Peyer's patch (tissue), 4 donors: ENCODE measurements at places on chromosomes 16 and 17. TPM values are rescaled to one million over a fixed set of nuclear protein-coding genes. Genes with fewer than 3 reads are reported as not detected.

DNA sequence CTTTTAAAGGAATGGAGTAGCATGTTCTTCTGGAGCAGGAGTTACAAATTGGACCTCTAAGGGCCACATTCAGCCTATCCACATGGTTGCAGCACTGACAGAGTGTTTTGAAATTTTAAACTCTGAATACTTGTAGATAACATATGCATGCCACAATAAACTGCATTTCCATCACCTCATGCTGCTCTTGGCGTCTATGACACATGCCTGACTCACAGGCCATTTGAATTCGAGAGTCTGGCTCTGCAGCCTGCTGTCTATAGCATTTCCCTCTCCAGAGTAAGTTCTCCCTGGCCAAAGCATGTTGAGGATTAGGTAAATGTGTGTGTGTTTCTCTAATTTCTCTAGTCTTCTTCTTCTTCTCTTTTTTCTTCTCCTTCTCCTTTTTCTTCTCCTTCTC lies 28.7 kb upstream of the MYOCD start:
- H3K4me1 ChIP-seq = no peaks in the 10 kb centered on the region
- DNase-seq = no peak
- H3K27ac ChIP-seq = no peak overlapping the region

KRT20 gene
- 978 TPM for total RNA-seq

GRCh38 chr17:31400481-31400950 lies 9.0 kb downstream of the RAB11FIP4 start:
- H3K4me1 ChIP-seq = no peaks in the 10 kb centered on the region
- no peak for DNase-seq
- H3K27me3 ChIP-seq = no peaks in the 10 kb centered on the region
- no peaks in the 10 kb centered on the region for H3K36me3 ChIP-seq
- H3K4me3 ChIP-seq = no peak overlapping the region

GRCh38 chr17:28042721-28043291 lies 329 bp downstream of the NLK start:
- no peaks in the 10 kb centered on the region for H3K36me3 ChIP-seq
- H3K4me3 ChIP-seq = peak overlapping the region; percentile 92
- H3K4me1 ChIP-seq = no peaks in the 10 kb centered on the region
- no peak for DNase-seq
- H3K27ac ChIP-seq = no peak overlapping the region

DNAAF8 gene
- not detected for total RNA-seq

- peak overlapping the region; percentile 32 for H3K27ac ChIP-seq
- H3K4me3 ChIP-seq = no peak overlapping the region
- no peak for DNase-seq
- no peaks in the 10 kb centered on the region for H3K27me3 ChIP-seq
- no peaks in the 10 kb centered on the region for H3K36me3 ChIP-seq
Measured at GRCh38 chr17:82978765-82979349, 100.6 kb upstream of the METRNL start.

- no peaks in the 10 kb centered on the region for H3K4me1 ChIP-seq
- H3K36me3 ChIP-seq = no peaks in the 10 kb centered on the region
- no peak overlapping the region for H3K4me3 ChIP-seq
Measured at GRCh38 chr16:74070237-74070636, 226.4 kb upstream of the PSMD7 start.

MT1A gene
- 102 TPM for total RNA-seq

- no peak overlapping the region for H3K27ac ChIP-seq
- no peaks in the 10 kb centered on the region for H3K36me3 ChIP-seq
- DNase-seq = no peak
- H3K27me3 ChIP-seq = no peaks in the 10 kb centered on the region
- H3K4me1 ChIP-seq = no peaks in the 10 kb centered on the region
- no peak overlapping the region for H3K4me3 ChIP-seq
Measured at GRCh38 chr16:76378020-76378419, 100.8 kb downstream of the CNTNAP4 start.

DLG4 gene
- total RNA-seq = 2.6 TPM

DNA sequence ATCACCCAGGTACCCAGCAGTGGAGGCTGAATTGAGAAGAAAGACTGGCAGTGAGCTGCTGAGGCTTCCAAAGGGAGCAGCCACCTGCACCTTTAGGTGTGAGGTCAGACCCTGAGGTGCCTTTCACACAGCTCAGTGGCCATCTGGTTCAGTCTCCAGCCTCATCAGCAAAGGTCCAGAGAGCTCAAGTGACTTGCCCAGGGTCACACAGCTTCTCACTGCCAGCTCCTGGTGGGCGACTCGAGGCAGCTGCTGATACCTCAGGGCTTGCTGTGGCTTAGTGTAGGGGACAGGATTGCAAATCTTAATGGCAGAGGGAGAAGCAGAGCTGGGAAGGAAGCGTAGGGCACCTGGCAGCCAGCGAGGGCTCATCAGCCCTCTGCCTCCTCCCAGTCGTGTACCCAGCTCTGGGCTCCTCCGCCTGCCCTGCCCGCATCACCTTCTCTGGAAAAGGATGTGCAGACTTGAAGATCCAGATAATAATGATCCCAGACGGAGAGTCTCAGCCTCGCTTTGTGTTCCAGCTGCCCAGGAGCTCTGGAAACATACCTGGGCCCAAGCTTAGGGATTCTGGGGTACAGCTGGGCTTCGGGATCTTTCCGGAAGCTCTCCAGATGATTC lies 165.3 kb upstream of the GSE1 start:
- no peaks in the 10 kb centered on the region for H3K36me3 ChIP-seq
- H3K4me3 ChIP-seq = no peak overlapping the region

- no peaks in the 10 kb centered on the region for H3K36me3 ChIP-seq
- no peak overlapping the region for H3K27ac ChIP-seq
- H3K4me1 ChIP-seq = no peaks in the 10 kb centered on the region
- no peak overlapping the region for H3K4me3 ChIP-seq
- H3K27me3 ChIP-seq = no peaks in the 10 kb centered on the region
Measured at GRCh38 chr17:34110315-34110714, 144.8 kb upstream of the CCL2 start.
